ENCODE measurements at places on chromosomes 12 and 14.
A peak's percentile ranks its signal among the peaks of the same experiment; 100 is the strongest.

DNA sequence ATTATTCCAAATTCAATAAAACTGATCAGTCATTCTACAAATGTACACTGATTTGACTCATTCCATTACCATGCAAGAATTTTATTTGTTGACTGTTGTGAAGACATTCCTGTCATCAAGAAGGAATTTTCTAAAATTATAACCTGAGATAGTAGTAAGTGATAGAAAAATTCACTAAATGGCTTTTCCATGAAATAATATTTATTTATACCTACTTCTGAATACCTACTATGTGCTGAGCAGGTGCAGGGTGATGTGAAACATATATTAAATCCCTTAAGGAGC lies 841.7 kb downstream of the NRXN3 start:
- DNase-seq: no peak

GRCh38 chr12:131112021-131112420 lies 158.3 kb downstream of the ADGRD1 start:
- DNase-seq: no peak

DNA sequence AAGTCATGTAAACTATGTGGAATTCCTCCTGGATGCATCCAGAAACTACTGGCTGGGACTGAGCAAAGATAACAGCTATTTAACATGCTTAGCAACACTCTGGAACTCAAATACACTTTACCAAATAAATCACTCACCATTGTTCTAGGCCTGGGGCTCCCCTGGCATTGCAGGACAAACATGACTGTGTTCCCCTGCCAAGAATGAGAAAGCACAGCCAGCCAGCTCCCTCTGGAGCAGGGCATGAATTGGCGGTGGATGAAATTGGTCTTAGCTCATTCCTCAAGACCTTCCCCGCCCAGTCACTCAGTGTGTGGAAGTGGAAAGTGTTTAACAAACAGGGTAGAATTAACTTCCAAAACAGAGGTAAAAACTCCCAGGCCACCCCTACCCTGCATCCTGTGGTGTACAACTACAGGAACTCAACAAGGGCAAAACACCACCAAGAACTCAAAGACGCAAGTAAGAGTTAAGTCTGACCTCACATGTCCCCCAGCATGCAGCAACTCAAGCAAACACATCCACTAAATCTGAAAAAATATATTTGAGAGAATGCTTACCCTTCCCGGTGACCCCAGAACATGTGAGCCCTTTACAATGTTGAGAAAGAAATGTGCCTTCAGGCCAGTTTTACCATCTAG lies 58.4 kb upstream of the BDKRB2 start:
- DNase-seq: peak; percentile 37

DNA sequence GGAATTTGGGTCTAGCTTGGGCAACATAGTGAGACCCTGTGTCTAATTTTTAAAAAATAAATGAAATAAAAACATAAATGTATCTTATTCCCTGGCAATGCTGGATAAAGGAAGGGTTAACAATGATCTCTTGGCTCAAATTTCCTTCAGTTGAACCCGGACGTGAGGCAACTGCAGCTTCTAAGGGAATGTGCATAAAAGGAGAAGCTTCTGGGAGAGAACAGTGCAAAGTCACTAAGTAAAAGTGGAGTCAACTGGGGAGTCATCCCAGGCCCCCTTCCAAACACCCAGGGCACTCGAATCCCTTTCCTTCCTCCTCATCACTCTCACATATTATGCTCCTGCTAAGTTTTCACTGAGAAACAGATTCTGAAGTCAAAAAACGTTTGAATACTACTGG lies 147.3 kb downstream of the PPM1H start:
- no peak for DNase-seq

Data from PC-3 (cell line).